ENCODE measurements at places on chromosomes 12 and 14.

- DNase-seq, result no peak
Measured at GRCh38 chr12:103783744-103784664, 57.0 kb downstream of the NT5DC3 start.

- no peak for DNase-seq
Measured at GRCh38 chr12:80580254-80580653, 127.2 kb upstream of the MYF6 start.

DNA sequence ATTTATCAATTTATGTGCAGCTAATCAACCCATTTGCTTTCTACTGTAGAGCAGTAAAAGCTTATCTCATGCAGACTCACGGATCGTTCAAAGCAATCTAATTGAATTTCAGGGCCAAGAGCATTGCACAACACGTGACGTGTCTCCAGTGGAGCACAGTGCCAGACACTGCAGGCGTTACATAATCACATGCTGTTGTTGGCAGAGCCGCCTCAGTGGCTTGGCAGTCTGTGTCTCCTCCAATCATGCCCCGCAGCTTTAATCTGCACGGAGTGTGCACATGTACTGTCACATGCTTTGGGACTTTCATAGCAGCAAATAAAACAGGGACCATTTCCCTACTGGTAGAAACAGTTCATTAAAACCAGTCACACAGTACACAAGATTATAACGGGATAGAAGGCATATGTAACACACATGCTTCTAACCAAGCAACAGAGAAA lies 309.3 kb downstream of the ITPR2 start:
- no peak for DNase-seq

DNA sequence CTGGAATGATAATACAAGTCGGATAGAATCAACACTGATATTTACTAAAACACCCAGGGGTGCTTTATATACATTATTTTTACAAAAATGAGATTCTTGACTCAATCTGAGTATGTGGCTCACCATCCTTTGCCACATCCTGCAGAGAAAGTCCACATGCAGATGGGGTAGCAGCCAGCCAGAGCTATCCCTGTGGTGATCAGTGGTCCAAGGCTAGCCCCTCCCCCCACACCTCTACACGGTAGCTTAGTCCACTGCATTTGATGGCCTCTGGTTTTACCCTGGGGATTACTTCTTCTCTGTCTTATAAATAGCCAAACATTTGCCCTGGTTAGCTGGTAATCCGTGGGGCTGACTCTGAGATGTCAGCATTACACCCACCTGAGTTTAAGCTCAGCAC lies 28.1 kb upstream of the TTC7B start:
- no peak for DNase-seq

DNA sequence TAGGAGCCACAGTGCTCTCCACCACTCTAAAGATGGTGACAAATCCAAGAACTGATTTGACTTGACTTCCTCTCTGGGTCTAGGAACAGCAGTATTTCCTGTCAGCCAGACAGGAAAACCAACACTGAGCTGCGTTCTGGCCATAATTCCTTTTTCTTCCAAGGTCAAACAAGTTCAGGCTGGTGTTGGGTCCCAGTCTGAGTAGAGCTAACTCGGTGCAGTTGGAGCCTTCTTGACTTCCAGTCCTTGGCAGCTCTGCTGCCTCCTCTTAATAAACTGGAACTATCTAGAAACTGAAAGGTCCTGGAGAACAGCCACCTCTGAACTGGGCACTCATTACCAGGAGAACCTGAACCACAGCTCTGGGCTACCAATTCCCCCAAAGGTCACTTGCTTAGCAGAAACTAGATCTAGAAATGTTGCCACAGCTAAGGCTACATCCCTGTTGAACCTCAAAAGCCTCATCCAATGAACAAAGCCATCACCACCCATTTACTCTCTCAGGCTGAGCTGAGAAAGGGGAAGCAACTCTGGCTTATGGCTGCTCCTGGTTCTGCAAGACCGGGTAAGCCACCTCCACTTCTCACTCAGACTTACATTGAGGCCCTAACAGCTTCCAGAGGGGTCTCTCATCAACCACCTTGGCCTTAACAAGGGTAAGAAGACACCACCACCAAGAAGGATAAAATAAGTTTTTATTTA lies 27.7 kb downstream of the MAX start:
- no peak for DNase-seq
